NCI-H1694 treated with DMSO at 0.1 percent for 48 hours (cell line): ENCODE measurements at places on chromosomes 5 and 9.
A peak's percentile ranks its signal among the peaks of the same experiment; 100 is the strongest.

DNA sequence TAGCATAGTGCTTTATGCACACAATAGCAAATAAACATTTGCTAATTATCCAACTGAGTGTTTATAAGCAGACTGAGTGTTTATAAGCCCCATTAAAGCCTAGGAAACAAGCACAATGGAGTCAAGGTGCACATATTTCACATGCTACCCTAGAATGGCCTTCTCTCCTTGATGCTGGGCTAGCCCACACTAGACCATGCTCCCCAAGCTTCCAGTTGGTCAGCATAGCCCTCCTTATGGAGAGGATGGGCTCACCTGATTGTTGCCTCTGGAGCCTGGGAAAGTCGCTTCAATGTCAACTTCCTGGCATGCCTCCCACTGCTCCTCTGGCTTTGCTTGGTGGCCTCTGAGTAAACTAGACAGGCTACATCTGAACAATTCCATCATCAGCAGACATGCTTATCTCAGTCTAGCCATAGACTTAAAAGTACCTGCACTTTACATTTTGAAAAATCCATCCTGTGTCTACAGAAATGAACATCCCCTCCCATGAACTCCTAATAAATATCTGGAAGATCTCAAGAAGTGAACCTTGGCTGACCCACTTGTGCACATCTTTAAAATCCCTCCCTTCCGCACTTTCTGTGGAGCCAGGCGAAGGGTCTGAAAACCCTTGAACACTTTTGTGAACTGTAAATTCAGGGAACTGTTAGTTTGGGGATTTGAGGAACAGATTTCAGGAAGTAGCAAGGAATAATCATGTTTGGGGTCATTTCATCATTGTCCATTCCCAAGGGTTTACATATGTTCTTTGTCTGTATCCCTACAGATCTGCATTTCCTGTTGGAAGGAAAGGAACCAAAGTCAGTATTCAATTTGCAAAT, 486.6 kb downstream of the ARHGEF28 start:
- no peak for DNase-seq

DNA sequence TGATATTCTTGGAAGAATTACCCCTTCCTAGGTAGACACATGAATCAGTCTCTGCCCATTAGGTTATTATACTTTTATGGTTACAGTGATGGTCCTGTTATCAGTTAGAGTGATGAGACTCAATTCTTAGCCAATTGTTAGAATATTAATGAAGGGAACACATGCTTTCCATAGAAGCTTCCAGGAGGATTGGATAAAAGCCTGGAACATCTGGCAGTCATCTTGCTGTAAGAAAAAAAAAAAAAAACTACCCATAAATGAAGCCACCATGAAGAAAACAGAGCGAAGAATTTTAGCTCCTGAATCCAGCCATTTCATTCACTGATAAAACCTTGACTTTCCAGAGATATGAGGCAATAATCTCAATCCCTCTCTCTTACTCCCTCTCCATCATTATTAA, 262.5 kb upstream of the GRIN3A start:
- DNase-seq: no peak

DNA sequence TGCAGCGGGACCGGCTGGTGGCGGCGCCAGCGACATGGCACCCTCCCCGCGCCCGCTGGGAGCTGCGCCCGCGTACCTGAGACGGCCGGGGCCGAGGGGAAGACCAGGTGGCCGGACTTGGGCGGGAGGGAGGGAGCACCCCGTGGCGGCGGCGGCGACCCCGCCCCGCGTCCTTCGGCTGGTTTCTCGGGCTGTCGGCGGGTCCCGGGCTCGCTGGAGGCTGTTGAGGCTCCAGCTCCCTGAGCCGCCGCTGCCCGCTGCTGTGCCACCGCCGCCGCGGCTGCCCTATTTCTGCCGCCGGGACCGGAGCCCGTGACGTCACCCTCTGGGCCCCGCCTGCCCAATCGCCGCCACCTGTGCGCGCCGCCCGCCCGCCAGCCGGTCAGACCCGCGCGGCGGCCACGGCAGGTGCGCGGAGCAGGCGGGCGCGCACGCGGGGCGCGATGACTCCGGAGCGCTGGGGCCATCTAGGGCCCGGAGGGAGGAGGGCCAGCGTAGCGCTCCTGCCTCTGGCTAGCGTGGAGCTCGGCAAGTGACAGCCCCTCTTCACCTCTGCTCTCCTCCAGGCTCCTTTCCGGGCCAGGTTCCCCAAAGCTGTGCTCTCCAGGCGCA, at the start of gene FSTL4:
Gene FSTL4 (minus strand): TSS at position 293 of the 612 bp plus-strand sequence.
- peak; percentile 13 for DNase-seq

GRCh38 chr5:78595458-78595921, 53.1 kb downstream of the LHFPL2 start:
- DNase-seq: no peak

DNA sequence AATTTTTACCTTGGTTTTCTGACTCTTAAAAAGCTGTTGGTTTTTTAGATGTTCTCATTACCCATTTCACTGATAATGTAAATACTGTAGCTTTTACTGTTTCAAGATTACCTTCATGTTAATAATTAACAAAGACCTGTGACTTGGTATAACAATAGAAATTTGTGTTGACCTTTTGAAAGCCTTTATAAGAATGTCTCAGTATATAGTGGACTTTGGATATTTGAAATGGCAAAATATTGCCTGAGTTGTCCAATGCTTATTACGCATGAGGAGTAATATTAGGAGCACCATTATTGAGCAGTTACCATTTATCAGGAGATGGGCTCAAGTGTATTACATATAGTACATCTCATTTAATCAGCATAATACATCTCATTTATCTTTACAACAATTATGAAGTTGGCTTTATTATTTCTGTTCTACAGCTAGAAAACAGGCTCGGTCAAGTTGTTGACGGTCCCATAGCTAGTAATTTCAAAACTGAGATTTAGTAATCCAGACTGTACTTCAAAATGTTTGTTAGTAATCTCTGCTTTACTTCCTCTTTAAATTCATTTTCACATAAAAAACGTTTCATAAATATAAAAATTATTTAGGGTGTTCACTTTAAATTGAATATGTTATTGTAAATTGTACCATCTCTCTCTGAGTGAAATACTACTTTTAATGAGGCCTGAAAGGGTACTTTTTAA, 50.7 kb upstream of the FKTN start:
- no peak for DNase-seq

GRCh38 chr9:105760053-105760452, 65.7 kb downstream of the TMEM38B start:
- DNase-seq: no peak

GRCh38 chr5:78534148-78534904, 114.2 kb downstream of the LHFPL2 start:
- no peak for DNase-seq

DNA sequence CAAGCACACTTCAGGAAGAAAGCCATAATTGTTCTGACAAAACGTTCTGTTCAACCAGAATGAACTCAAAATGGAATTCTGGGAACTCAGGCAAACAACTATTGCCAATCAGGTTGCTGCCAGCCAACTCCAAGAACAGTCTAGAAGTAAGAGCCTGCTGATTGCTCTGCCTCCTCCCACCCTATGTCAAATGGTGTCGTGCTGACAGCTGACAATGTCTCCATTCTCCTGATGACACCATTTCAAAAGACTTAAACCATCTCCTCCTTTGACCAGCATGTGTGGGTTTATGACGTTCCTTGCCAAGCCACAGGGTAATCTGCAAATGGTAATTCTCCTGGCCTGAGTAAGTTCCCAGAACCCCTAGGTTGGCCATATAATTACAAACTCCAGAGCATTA, 21.9 kb upstream of the PLIN2 start:
- DNase-seq: no peak

DNA sequence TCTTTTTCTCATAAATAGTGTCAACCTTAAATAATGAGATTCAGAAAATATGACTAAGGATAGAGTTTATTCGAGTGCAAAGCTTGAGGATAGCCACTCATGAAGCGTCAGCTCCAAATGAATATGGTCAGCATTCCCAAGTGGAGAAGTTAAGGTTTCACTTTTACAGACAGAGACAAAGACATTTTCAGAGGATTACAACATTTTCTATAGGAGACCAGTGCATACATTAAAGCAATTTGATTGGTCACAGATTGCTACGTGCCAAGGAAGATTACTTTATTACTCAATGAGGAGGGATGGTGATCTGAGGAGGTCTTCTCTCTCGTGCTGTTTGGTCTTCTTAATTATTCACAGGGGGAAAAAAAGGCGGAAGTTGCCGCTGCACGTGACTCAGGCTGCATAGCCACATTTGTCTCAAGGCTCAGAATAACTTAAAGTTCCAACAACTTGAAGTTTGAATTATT, 60.1 kb upstream of the SPATA31C2 start:
- no peak for DNase-seq

GRCh38 chr9:114864471-114864870, 58.6 kb upstream of the TNFSF15 start:
- DNase-seq: no peak

DNA sequence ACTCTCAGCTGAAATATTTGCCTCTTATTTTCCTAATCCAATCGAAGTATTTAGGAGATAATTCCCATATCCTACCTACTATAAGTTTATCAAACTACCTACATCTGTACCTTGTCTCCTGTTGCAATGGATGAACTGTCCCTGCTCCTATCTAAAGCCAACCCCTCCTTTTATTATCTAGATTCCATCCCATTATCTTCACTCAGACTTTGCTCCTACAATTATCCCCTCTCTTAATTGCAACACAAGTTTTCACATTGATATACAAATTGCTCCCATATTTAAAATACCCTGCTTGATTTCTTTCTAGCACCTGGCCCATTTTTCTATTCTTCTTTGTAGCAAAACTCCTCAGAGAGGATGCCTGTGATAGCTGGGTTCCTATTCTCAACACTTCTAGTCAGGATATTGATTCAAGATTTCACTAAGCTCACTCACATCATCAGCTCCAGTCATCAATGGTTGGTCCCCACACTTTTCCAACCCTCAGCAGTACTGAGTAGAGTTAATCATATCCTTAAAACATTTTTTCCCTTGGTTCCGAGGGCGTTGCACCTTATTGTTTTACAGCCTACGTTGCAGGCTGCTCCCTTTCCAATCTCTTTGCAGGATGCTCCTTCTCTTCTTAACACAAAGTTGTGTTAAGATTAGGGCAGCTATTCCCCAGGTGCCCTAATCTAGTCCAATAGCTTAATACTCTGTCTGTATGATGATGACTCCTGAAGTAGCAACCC, 177.8 kb upstream of the PTGER4 start:
- DNase-seq: no peak

DNA sequence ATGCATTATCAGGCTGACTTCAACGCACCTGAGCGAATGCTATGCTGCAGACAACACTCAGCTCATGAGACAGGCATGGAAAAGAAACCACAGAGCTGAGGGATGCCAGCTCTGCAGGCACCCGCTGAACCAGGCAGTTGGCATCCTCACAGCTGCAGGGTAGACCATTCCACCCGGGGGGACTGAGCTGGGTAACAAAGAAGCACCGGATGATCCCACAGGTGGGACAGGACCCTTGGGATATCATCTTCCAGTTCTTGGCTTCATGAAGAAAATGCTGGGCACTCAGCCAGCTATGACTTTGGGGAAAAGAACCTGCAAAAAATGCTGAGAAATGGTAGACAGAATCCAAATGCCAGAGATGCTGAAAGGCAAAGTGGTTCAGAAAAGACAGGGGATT, 9.6 kb downstream of the EPB41L4B start:
- DNase-seq: peak; percentile 17

DNA sequence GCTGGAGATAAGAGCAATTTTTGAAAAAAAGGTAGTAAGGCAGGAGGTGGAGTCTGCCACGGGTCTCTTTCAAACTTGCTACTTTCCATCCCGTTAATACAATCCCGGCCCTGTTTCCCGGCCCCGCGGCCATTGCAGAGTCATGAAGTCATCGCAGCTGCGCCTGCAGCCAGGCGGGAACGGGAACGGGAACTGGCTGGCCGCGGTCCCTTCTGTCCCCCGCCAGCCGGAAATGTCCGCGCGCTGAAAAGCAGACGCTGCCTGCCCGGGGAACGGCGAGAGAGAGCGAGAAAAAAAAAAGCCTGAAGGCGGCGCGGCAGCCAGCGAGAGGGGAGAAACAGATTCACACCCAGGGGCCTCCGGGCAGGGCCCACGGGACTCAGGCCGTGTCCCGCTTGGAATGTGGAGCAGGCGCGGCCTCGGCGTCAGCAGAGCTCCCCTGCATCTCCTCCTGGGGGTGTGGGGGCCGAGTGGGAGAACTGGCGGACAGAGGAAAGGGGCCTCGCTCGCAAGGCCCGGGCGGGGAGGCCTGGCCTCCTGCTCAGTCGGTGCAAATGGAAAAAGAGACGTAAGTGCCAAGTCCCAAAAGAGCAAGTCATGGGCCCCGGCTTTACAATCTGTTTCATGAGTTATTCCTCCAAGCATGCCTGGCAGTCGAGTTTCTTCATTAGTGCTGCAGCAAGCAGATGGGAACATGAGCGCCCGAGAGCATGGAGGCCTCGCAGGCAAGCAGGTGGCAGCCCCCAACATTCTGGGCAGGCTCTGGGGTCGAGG, 201.2 kb upstream of the GAS1 start:
- no peak for DNase-seq

- DNase-seq: no peak
Observed at GRCh38 chr9:25427898-25428297, 250.3 kb downstream of the TUSC1 start.

DNA sequence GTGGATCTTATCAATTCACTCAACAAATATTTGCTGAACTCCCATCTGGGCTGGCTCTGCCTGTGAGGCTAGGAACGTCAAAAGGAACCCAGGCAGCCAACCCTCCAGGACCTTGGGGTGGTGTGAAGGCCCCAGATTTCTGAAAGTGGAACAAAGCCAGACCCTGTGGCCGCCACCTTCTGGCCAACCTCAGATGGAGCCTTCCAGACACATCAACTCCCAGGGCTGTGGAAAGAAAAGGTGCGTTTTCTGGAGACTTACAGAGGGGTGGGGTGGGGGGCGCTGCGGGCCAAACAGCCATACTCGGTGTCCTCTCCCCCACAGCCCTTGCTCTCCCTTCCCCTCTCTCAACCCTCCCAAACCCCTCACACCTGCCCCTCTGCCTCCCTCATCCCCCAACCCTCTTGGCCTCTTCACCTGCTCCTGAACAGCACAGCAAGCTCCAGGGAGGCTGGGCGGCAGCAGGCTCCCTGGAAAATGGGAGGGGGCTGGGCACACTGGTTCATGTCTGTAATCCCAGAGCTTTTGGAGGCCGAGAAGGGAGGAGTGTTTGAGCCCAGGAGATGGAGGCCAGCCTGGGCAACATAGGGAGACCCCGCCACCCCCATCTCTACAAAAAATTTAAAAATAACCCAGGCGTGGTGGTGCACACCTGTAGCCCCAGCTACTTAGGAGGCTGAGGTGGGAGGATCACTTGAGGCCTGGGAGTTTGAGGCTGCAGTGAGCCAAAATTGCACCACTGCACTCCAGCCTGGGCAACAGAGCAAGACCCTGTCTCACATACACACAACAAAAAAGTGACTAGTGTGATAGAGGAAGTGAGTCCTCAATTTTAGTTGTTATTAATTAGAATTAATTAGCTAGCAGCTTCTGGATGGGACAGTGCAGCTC, 45.0 kb upstream of the PRRC2B start:
- DNase-seq: no peak
